IPS DF 6.9 (cell line): ENCODE measurements at places on chromosomes 1 and 21.

DNA sequence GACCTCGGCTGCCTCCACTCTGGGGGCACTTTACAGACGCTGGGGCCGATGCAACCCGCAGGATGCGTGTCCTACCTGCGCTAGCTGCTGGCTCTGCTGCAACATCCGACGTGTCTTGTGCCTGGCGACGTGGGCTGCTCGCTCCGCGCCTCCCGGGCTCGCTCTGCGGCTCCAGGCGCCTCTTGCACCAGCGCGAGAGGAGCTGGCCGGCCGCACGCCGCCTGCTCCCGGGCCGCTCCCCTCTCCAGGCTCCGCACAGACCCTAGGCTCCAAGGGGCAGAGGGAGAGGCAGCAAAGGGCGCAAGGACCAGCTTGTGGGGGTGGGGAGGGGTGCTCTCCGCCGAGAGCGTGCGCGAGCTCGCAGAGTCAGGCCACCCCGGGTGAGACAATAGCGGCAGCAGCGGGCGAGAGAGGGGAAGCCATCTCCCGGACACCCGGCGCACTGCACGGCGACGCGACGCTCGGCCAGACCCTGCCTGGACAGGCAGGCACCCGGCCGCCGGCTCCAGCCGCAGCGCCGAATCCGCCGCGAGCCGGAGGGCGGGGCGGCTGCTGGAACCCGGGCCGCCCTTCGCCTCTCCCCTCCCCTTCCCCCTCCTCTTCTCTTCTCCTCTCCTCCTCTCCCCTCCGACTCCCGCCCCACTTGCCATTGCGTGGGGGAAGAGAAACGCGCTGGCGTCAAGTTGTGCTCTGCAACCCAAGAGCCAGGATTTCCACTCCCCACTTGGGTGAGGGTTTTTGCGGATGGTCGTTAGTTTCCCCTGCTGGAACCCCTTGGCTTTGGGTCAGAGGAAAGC lies at the start of gene PIK3C2B:
PIK3C2B (minus strand) TSS at position 525 of the 797 bp plus-strand sequence. CDS start 25,003 bp downstream, outside the sequence.
- peak within 1 kb of the TSS; percentile 78 for H3K4me3 ChIP-seq
- H3K27me3 ChIP-seq: no peaks in the 10 kb centered on the region
- no peak for DNase-seq
- H3K36me3 ChIP-seq: no peaks in the 10 kb centered on the region

GRCh38 chr1:234776256-234776875 lies 166.4 kb upstream of the IRF2BP2 start:
- peaks cover 2% of the 10 kb centered on the region; the same call in 1 of the 2 replicates for H3K4me1 ChIP-seq
- H3K4me3 ChIP-seq: no peak overlapping the region
- no peaks in the 10 kb centered on the region for H3K27me3 ChIP-seq
- H3K27ac ChIP-seq: no peak overlapping the region
- H3K36me3 ChIP-seq: no peaks in the 10 kb centered on the region
- DNase-seq: no peak

DNA sequence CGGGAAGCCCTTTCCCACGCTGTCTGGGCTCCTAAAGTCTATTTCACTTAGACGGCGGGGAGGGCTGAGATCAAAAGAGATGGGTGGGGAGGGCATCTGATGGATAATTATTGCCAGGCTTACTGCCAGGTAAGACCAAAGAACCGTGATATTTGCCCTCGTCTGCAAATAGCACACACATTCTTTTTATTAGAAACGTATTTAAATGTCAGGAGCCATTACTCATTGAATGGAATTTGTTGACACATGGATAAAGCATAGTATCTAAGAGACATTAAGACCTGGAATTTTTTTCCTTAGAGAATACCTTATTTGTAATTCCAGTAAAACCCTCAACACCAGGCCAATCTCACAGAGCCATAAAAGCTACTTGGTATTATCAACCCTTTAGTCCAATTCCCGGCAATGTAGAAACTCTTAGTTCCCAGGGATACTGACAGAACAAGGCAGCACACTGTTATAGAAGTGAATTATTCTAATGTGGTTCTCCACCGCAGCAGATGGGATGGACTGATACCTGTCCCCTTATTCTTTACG lies 10.6 kb downstream of the URB1 start:
- peaks cover 22% of the 10 kb centered on the region for H3K36me3 ChIP-seq
- H3K4me3 ChIP-seq: no peak overlapping the region
- DNase-seq: no peak
- no peak overlapping the region for H3K27ac ChIP-seq
- H3K27me3 ChIP-seq: no peaks in the 10 kb centered on the region; the same call in 1 of the 2 replicates
- no peaks in the 10 kb centered on the region for H3K4me1 ChIP-seq

GRCh38 chr1:151839457-151840403 lies at the start of gene C2CD4D:
C2CD4D (minus strand) TSS chr1:151839820; CDS start chr1:151838989, 831 bp downstream.
- H3K27ac ChIP-seq: no peak within 1 kb of the TSS
- peak within 1 kb of the TSS; percentile 32; the same call in 1 of the 2 replicates for H3K4me3 ChIP-seq
- no peaks in the 10 kb centered on the region for H3K36me3 ChIP-seq
- no peak for DNase-seq

- no peaks in the 10 kb centered on the region for H3K4me1 ChIP-seq
- no peak overlapping the region for H3K4me3 ChIP-seq
- no peaks in the 10 kb centered on the region for H3K36me3 ChIP-seq
- no peak overlapping the region for H3K27ac ChIP-seq
- no peak for DNase-seq
- H3K27me3 ChIP-seq: no peaks in the 10 kb centered on the region
Measured at GRCh38 chr21:15159382-15160020, 94.7 kb upstream of the NRIP1 start.

DNA sequence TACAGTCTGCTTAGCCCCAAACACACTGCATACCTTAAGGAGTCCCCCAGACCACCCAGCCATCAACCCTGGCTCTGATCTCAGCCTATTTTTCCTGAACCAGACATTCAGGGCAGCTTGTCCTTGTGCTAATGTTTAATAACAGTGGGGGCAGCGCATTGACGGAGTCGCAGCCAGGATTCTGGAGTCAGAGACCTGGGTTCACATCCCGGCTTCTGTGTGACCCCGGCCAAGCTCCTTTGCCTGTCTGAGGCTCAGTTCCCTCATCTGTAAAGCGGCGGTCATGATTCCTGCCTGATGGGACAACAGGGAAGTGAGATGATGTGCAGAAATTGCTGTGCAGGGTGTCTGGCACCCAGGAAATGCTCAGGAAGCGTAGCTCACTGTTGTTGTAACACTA lies 63.1 kb downstream of the MATN1 start:
- no peak for DNase-seq
- no peak overlapping the region for H3K27ac ChIP-seq
- H3K4me1 ChIP-seq: peaks cover 6% of the 10 kb centered on the region; the same call in 1 of the 2 replicates
- no peaks in the 10 kb centered on the region for H3K27me3 ChIP-seq

- no peaks in the 10 kb centered on the region; the same call in 1 of the 2 replicates for H3K36me3 ChIP-seq
- peaks cover 2% of the 10 kb centered on the region for H3K4me1 ChIP-seq
Measured at GRCh38 chr1:15740924-15741850, 1.1 kb upstream of the TMEM82 start.

- H3K27me3 ChIP-seq: no peaks in the 10 kb centered on the region
- no peak overlapping the region for H3K4me3 ChIP-seq
- H3K4me1 ChIP-seq: no peaks in the 10 kb centered on the region; the same call in 1 of the 2 replicates
- no peak for DNase-seq
Measured at GRCh38 chr1:246907472-246907871, 24.3 kb downstream of the AHCTF1 start.

GRCh38 chr1:203828002-203828401 lies 32.6 kb downstream of the ZBED6 start:
- peaks cover 15% of the 10 kb centered on the region; the same call in 1 of the 2 replicates for H3K36me3 ChIP-seq
- DNase-seq: no peak
- no peak overlapping the region for H3K27ac ChIP-seq
- H3K4me1 ChIP-seq: no peaks in the 10 kb centered on the region
- H3K27me3 ChIP-seq: no peaks in the 10 kb centered on the region

GRCh38 chr1:44222397-44223186 lies 9.3 kb downstream of the DMAP1 start:
- DNase-seq: no peak
- H3K36me3 ChIP-seq: peaks cover 32% of the 10 kb centered on the region
- no peaks in the 10 kb centered on the region for H3K4me1 ChIP-seq
- H3K27ac ChIP-seq: no peak overlapping the region
- no peak overlapping the region for H3K4me3 ChIP-seq

DNA sequence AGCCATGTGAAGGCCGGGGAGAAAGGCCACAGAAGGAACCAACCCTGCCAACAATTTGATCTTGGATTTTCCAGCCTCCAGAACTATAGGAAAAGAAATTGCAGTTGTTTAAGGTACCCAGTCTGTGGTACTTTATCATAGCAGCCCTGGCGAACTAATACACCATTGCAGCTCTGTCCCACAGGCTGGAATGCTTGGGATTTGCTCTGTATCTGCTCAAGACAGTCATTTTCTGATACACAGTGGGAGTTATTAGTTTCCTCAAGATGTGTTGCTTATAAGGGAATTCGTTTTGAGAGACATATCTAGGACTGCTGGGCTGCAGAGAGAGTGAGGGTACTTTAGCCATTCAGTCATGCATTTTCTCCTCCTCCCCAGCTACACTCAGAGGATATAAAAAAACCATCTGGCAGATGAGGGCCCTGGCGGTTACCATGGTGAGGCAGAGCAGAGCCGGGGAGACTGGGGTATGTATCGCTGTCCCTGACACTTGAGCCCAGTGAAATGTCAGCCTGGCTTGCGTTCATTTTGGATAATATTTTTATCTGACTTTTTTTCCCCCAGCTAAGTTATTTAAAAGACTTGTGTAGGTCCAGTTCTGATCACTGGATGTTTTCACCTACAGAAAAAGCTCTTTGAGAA lies 104.6 kb downstream of the DIRAS3 start:
- no peaks in the 10 kb centered on the region for H3K27me3 ChIP-seq
- no peaks in the 10 kb centered on the region for H3K36me3 ChIP-seq
- no peak for DNase-seq

- DNase-seq: no peak
- H3K4me3 ChIP-seq: peak within 1 kb of the TSS; percentile 66
- H3K27ac ChIP-seq: no peak within 1 kb of the TSS
- H3K4me1 ChIP-seq: peaks cover 4% of the 10 kb centered on the region; the same call in 1 of the 2 replicates
Measured at GRCh38 chr1:43530483-43531106, at the start of gene PTPRF. PTPRF (plus strand) TSS chr1:43530883; CDS start chr1:43545076, 14,193 bp downstream.

GRCh38 chr1:13832536-13832935 lies 132.5 kb downstream of the PRDM2 start:
- 0 out of 2 replicates have a peak, but pooled peaks cover 1% of the 10 kb centered on the region for H3K4me1 ChIP-seq
- no peaks in the 10 kb centered on the region for H3K27me3 ChIP-seq
- H3K27ac ChIP-seq: no peak overlapping the region
- DNase-seq: no peak
- no peak overlapping the region for H3K4me3 ChIP-seq

DNA sequence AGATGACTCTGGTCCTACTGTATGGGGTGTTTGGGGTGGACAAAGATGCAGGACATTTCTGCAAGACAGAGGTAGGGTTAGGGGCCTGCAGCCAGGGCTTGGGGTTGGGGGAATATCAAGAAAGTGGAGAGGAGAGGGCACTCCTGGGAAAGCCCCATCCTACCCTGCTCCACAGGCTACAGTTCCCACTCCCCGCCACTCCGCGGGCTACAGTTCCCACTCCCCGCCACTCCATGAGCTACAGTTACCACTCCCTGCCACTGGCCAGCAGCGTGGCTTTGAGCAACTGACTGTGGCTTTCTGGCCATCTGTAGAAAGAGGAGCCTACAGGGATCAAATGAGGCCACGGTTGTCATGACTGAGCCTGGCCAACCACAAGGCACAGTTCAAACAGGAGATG lies 93.8 kb upstream of the GRIK3 start:
- no peak for DNase-seq
- H3K4me1 ChIP-seq: no peaks in the 10 kb centered on the region
- H3K27me3 ChIP-seq: no peaks in the 10 kb centered on the region
- no peaks in the 10 kb centered on the region for H3K36me3 ChIP-seq
- H3K4me3 ChIP-seq: no peak overlapping the region
- no peak overlapping the region for H3K27ac ChIP-seq

DNA sequence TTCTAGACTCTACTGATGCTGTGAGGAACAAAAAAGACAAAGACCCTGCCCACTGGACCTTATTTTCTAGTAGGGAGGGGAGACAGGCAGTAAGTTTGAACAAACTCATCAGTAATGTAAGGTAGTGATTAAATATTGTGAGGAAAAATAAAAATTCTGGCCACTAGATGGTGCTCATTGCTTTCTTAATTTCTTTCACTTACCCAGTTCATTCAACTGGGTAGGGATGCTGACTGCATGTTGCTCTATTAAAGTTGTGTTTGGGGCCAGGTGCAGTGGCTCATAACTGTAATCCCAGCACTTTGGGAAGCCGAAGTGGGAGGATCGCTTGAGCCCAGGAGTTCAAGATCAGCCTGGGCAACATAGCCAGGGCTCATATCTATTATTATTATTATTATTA lies 6.3 kb upstream of the KYAT3 start:
- H3K27me3 ChIP-seq: no peaks in the 10 kb centered on the region
- peaks cover under 1% of the 10 kb centered on the region; the same call in 1 of the 2 replicates for H3K4me1 ChIP-seq
- H3K27ac ChIP-seq: no peak overlapping the region
- H3K4me3 ChIP-seq: no peak overlapping the region
- H3K36me3 ChIP-seq: no peaks in the 10 kb centered on the region

GRCh38 chr1:22465015-22465565 lies 13.4 kb downstream of the ZBTB40 start:
- no peak overlapping the region for H3K4me3 ChIP-seq
- no peak for DNase-seq
- no peaks in the 10 kb centered on the region for H3K27me3 ChIP-seq
- H3K4me1 ChIP-seq: no peaks in the 10 kb centered on the region
- H3K27ac ChIP-seq: no peak overlapping the region
- no peaks in the 10 kb centered on the region for H3K36me3 ChIP-seq

- H3K27me3 ChIP-seq: peaks cover 15% of the 10 kb centered on the region
- no peaks in the 10 kb centered on the region for H3K36me3 ChIP-seq
- no peak overlapping the region for H3K27ac ChIP-seq
- no peaks in the 10 kb centered on the region for H3K4me1 ChIP-seq
Measured at GRCh38 chr1:14930247-14930965, 223.1 kb upstream of the TMEM51 start.

DNA sequence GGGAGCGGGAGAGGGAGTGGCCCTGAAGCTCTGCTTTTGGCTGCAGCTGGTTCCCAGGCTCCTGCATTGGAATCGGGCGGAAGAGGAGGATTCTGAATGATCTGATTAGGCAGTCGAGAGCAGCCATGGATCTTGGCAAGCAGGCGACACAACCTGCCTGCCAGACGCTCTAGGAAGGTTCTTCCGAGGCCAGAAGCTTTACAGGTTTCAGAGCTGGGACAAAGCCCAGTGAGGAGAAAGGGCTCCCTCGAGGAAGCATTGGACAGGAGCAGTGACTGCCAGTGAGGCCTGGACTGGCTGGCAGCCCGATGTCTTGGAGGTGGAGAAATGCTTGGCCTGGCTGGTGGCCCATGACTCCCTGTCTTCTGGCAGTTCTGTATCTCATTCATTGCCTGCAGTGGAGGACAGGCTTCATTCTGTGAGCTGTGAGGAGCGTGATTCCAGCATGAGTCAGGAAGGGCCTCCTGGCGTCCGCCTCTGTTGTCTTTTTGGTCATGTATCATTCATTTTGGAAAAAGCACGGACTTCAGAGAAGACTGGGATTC lies 132.7 kb upstream of the IPO9 start:
- H3K4me1 ChIP-seq: peaks cover 15% of the 10 kb centered on the region
- no peak overlapping the region for H3K4me3 ChIP-seq
- no peaks in the 10 kb centered on the region for H3K27me3 ChIP-seq
- no peak for DNase-seq

- no peak overlapping the region for H3K27ac ChIP-seq
- H3K4me3 ChIP-seq: no peak overlapping the region
- no peak for DNase-seq
- H3K36me3 ChIP-seq: no peaks in the 10 kb centered on the region
- H3K4me1 ChIP-seq: no peaks in the 10 kb centered on the region
- no peaks in the 10 kb centered on the region for H3K27me3 ChIP-seq
Measured at GRCh38 chr1:215357901-215358300, 209.2 kb upstream of the KCTD3 start.
